CD4-positive, alpha-beta T cell treated with Interleukin-15 for 4 hours (primary cell): ENCODE measurements at places on chromosomes 11 and 22.
A peak's percentile ranks its signal among the peaks of the same experiment; 100 is the strongest.

DNA sequence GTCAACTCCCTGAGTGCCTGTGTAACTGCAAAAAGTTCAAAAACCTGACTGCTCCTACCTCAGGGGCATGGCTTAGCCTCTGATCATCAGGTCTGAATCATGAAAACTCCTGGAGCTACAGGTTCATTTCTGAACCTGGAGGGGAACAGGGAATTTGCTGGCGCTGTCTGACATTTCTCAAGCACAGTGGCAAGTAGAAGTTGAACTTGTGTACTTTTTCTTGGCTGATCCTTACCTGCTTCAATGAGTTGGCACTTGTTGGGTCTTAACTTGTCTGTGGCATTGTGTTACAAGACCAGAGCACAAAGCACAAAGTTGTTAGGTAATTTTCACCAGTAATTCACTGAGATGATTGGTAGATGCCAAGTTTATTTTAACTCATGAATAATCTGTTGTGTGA, 3.3 kb downstream of the TMEM109 start:
- DNase-seq = no peak

DNA sequence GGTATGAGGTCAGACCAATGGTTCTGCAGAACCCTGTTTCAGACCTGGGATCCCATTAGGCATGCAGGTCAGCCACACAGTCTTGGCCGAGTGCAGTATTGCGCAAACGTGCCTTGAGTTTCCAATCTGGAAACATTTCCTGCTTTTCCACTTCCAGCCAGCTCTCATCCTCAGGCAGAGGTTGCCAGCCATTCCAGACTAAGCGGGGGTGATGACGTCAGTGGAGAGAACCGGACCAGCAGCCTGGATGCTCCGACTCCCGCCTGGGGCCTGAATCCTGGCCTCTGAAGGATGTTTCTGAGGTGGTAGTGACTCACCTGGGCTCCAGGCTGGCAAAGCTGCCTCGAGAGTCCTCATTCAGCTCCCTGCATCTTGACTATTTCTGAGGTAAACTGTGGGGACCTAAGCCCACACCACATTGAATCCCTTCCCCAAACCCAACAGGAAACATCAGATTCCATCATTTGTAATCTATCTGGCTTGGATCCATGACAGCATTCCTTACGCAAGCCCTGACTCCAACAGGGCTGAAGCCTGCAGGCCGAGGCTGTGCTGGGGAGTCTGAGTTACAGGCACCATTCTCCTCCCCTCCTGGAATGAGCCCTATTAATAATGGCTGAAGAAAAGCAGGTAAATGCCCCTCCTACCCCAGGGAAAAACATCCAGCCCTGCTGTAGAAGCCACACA, 83.0 kb downstream of the ABTB2 start:
- DNase-seq = no peak

- no peak for DNase-seq
Observed at GRCh38 chr11:22234743-22235142, 41.9 kb downstream of the ANO5 start.

GRCh38 chr22:28025866-28026575, 107.0 kb upstream of the PITPNB start:
- no peak for DNase-seq

- DNase-seq = no peak
Observed at GRCh38 chr11:65019824-65020223, 5.9 kb downstream of the ARL2 start.

- no peak for DNase-seq
Observed at GRCh38 chr22:23092217-23092955, 22.1 kb downstream of the GNAZ start.

DNA sequence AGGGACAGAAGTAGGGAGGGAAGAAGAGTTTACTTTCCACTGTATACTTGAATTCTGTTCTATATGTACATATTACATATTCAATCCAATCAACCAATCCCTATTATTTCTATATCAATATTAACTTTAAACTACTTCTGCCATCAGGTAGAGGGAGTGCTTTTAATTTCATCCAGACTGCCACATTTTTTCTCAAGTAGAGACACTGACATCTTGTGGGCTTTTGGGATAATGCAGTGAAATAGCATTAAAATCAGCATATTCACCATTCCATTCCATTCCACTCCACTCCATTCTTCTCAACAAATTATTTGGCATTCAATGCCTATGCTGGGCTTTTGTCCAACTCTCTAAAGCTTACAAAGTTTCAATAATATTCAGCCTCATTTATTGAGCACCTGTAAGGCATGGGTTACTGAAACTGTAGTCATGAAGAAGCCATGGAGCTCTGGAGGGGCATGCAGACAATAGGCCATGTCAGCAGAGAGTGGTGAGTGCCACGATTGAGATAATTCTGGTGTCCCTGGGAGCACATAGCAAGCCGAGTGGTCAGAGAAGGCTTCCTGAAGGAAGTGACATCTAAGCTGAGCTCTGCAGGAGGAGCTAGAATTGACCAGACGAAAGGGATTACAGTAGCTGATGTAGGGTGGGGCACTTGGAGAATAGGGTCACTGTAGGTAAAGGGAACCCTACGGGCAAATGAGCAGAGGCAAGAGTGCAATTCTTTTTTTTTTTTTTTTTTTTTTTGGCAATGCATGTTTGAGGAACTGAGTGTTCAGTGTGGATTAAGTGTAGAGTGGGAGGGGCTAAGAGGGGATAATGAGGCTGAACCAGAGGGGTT, 12.8 kb upstream of the CLPB start:
- peak; percentile 54 for DNase-seq

GRCh38 chr11:118914178-118914918, 11.4 kb downstream of the BCL9L start:
- DNase-seq = peak; percentile 71

DNA sequence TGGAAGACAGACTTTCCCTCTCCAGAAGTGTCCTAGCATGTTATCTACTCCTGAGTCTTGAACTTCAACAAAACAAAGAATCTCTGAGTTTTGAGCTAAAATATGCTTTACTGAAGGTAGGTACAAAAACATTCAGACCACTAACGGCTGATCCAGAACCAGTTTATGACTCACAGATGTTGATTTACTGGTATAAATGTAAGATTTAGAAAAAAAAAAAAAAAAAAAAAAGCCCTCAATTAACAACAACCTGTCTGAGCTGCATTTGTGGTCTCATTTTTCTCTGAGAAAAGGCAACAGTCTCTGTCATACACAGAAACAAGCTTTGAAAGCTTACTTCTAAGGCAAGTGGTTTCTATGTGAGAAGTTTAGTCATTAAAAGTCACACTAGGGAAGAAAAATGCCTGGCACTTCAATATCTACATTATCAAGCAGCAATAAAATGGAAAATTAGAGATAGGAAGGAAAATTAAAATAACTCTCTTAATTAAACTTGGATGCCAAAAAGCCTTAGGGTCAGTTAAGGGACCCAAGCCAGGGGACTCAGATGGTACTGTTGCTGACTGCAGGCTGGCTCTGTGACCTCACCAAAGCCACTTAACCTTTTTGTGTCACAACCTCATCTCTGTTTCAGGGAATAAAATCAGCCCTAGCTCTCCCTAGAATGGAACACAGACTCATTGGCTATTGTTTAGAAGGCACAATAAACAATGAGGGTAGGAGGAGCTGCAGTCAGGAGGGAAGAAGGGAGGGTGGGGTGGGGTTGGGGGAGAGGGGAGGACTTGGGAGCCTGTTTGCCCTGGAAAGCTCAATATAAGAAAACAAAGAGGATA, 61.7 kb downstream of the ETS1 start:
- peak; percentile 86 for DNase-seq

GRCh38 chr11:27703481-27703880, 3.2 kb upstream of the BDNF start:
- DNase-seq = no peak

DNA sequence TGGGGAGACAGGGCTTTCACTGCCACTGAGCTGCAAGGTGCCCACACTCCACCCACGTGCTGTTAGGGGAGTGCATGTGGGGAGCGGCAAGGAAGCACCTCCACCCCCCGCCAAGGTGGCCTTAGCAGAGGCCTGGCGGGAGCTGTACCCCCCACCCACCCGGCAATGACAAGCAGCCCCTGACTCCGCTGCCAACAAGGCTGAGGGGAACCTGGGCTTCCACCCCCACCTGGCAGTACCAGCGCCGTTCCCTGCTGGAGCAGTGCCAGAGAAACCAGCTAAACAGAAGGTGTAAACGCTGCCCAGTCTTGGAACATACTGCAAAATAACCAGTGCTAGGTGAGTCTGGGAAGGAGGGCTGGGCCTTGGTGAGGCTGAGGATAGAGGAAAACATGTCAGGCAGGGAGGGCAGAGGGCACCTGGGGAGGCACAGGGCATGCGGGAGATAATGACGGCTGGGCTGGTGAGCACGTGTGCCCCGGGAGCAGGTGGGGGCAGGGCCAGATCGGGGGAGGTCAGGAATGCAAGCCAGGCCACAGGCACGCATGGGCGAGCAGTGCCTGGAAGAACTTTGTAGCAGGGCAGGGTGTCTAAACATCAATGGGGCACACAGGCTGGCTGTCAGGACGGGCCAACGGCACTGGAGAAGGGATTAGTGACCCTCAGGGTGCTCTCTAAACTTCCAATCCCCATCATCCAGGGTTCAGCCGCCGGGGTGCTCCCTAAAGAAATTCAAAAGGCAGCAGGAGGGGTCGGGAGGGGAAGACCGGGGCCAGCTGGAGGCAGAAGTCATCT, 6.6 kb downstream of the CERK start:
- no peak for DNase-seq

- DNase-seq = no peak
Observed at GRCh38 chr11:69366591-69366990, 72.6 kb downstream of the MYEOV start.
